Mesothelial cell of epicardium (in vitro differentiated cells): ENCODE measurements at places on chromosomes 1 and 21.

DNA sequence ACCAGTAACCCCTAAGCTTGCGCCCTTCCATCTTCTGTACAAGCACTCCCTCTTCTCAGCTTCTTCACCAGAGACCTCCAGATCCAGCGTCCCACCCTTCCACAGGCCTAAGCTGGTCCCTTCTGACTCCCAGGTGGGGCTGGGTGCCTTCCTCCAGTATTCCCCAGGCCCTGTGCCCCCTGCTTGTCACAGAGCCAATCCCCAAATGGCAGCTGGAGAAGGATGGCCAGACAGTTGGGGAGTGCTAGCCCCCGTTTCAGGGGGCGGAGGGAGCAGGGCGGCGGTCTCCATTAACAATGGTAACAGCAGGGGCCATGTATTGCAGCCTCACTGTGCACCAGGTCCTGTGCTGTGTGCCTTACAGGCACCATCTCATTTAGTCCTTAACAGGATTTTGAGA, 85.7 kb downstream of the KCNN3 start:
- no peak for DNase-seq

- DNase-seq: no peak
Measured at GRCh38 chr21:33751120-33751519, 108.8 kb downstream of the ITSN1 start.

DNA sequence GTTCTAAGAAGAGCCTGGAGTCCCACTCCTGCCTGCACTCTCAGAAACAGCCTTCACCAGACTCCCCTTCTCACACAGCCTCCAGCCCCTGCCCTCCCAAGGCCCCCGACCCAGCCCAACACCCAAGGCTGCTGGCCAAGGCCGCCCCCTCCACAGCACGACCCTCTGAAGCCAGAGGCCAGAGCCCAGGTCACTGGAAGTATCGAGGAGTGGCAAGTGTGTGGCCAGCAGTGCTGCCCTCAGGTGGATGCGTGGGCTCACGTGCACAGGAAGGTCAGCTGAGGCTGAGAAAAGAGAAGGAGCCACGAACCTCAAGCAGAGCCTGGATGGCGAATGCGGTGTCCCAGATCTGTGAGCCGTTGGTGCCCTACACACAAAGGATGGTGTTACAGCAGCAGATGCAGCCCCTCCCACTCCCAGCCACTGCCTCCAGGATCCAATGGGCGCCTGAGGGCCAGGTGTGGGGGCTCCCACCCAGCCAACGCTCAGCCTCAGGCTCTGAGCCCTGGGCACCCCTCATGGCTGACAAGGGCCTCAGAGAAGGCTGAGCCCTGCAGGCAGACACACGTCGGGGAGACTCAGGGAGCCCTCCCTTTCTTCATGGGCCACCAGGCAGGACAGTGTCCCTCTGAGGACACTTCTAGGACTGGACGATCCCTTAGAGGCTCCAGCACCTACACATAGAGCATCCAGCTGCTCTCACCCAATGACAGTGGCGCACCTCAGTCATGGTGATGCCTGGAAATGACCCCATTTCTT, 18.0 kb downstream of the LSS start:
- DNase-seq: no peak

DNA sequence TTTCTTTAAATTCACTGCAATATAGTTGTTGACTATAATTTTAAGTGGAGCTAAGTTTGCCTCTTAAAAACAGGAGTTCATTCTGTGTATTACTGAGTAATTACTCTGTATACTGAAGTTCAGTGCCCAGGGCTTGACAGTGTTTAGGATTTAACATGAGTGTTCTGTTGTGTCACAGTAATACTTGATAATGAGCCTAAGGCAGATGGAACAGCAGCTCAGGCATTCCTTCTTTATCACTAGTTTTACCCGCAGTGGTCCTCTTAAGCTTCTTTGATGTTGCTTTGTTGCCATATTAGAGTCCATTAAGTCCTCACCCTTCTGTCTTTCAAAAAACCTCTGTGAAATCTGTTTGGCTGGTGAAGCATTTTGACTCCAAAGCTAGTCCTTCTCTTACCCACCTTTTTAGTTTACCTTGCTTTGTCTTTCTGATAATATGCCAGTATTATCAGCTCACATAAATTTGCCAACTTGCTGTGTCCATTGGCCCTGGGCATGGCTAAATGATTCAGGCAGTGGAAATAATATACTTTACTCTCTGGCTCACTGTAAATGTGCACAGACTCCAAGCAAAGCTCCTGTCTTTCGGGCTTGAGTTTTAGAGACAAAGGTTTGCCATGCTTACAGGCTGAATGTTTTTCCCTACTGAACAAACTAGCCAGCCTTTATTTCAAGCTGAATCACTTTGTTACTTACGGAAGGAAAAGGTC, 17.7 kb downstream of the HIPK1 start:
- DNase-seq: no peak
